ENCODE measurements at places on chromosomes 5 and 9.

- no peak for DNase-seq
Observed at GRCh38 chr9:113574441-113575262, 111.1 kb downstream of the RGS3 start.

GRCh38 chr9:78121488-78121887 lies 89.9 kb upstream of the GNAQ start:
- DNase-seq = peak; percentile 83

DNA sequence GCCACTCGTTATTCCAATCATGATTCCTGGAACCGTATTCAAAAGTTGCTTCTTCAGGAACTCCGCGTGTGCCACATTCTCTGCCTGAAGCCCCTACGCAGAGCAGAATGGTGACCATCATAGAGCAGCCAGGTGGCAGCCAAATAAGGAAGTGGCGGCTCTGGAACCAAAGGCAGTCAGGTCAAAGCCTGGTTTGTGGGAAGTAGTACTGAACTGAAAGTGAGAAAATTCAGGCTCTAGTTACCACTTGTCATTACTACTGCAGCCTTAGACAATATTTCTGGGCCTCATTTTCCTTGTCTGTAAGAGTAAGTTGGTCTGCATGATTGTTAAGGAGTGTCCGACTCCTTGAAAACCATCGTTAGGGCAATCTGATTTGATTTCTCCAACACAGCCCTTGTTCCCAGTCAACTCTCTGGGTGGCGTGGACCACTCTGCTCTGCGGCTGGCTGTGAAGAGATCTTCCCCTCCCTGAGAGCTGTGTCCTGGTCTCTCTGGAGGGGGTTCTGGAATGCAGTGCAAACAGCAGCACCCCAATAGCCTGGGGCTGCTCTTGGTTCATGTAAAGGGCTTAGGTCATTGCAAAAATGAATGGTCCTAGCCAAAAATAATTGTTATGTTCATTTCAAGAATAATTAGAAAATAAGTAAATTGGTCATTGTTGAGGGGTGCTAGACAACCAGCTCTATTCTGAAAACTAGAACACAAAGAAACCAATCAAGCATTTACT lies 102.4 kb downstream of the MED27 start:
- DNase-seq = no peak

GRCh38 chr9:5621327-5621726 lies 7.6 kb upstream of the RIC1 start:
- peak; percentile 61 for DNase-seq

DNA sequence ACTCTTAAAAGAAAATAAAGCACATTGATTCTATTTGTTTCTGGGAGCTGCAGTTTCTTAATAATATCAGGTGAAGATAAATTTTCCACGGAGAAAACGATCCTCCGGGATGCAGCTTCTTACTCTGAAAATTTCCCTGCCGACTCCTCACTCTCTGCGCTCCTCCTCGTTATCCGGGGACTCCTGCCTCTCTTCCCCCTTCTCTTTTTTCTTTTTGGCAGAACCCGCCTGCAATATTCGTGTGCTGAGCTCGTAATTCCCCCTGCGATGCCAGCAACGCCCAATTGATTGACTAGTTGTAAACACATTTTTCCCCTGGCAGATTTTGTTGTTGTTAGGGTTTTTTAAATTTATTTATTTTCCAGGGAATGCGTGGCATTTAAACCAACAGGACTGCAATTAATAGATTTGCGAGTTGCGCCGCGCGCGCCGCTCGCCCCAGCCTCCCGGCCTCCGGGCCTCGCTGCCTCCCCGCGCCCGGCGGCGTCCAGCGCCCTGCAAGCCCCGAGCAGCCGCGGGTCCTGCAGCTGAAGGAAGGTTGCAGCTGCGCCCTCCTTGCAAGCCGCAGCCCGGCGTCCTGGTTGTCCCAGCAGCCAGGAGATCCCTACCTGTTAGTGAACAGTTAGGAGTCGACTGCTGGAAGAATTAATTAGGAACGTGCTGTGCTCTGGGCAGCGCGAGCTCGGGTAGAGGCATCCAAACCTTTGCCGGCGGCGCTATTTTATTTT lies 2.2 kb downstream of the NTNG2 start:
- DNase-seq = no peak

Data from dermis blood vessel endothelial cell (primary cell).